ENCODE measurements at places on chromosomes 5 and 9.

DNA sequence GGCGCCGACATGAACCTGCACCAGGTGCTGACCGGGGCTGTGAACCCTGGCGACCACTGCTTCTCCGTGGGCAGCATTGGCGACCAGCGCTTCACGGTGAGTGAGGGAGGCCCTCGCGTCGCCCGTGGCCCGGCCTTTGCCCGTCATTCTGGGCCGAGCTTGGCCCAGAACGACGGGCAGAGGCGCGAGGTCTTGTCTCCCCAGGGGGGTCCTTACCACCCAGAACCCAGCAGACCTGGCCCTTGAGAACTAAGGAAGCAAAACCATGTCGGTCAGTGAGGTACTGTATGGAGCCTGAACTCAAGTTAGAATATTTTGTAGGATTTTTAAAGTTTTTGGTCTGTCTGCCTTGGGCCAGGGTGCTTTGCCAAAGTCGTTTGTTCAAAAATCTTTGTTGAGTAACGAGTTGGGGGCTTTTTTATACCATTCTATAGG, 691 bp downstream of the DMXL1 start:
- no peak for DNase-seq

- no peak for DNase-seq
Observed at GRCh38 chr5:170560938-170561337, 57.1 kb downstream of the KCNIP1 start.

DNA sequence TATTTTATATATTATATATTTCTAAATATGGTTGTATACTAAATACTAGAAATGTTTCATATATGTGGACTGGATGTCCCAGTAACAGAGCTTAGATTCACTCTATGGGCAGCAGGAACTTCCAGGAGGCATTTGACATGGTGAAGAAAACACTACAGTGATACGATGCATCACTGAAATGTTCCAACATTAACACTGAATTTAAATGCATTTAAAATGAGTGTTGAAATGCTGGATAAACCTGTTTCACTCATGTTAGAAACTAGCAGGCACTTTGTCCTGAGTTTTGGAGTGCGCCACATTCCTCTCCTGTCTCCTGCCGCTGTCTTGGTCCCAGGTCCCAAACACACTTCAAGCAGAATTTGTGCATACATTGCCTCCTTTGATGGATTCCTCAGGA, 237.8 kb upstream of the NFIL3 start:
- DNase-seq, result no peak

DNA sequence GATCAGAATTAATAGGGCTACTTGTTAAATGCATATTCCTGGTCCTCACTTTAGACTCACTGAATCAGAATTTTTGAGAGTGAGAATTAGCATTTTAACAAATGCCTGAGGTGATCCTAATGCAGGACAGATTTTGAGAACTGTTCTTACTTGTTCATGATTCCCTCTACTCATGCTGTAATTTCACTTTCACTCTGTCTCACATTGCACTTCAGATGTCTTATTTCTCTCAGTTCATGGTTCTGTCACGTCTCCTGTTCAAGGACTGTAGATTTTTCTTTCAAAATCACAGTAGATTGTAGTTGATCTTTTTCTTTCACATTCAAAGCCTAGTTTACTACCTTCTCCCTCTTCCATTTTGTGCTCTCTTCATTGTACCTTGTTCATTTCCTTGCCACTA, 54.3 kb downstream of the ADGRV1 start:
- DNase-seq, result no peak

DNA sequence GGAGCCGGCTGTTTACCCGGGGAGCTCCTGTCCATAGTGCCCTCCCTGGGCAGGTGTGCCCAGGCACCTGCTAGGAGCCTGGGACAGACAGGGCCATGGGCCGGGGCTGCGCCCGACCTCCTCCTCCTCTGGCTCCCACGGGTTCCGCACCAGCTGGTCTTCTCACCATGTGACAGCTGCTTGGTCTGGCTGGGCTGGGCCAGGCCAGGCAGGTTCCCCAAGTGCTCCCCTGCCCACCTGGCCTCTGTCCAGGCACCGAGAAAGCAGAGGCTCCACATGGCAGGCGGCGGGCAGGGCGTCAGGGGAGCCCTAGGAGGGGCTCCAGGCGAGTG, 60.0 kb downstream of the OLFM1 start:
- DNase-seq, result no peak

- no peak for DNase-seq
Observed at GRCh38 chr9:120592210-120592609, 12.2 kb upstream of the CDK5RAP2 start.

- no peak for DNase-seq
Observed at GRCh38 chr9:88872192-88872946, 118.9 kb upstream of the S1PR3 start.

DNA sequence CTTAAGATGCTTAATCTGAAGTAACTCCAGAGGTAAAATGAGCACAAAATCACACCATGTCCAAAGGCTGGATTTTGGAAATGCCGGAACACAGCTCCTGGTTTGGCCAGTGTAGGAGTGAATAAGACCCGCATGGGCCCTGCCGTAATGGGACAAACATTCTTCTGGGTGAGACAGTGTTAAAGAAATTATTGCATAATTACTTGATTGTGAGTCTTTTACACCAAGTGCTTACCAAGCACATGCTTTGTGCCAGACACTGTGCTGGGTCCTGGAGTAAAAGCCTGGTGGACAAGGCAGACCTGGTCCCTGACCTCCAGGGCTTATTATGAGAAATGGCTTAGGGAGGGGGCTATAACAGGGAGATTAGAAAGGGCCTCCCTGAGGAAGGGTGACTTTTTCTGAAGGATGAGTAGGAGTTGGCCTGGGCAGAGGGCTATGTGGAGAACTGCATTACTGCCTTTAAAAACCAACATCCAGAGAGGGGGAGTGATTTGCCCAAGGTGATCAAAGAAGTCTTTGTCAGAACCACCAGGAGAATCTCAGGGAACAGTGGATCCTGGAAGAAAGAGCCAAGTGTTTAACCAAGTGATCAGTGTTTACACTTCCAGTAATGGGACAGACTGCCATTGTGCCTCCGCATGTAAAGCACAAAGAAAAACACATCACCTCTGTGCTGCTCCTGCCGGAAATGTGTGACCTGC, 3.5 kb downstream of the PDE6A start:
- no peak for DNase-seq

GRCh38 chr9:16221366-16221765, 649.1 kb downstream of the BNC2 start:
- no peak for DNase-seq

GRCh38 chr5:66769839-66770617, 173.8 kb downstream of the MAST4 start:
- DNase-seq, result no peak

- DNase-seq, result no peak
Observed at GRCh38 chr5:58505971-58506640, 14.9 kb downstream of the GAPT start.

DNA sequence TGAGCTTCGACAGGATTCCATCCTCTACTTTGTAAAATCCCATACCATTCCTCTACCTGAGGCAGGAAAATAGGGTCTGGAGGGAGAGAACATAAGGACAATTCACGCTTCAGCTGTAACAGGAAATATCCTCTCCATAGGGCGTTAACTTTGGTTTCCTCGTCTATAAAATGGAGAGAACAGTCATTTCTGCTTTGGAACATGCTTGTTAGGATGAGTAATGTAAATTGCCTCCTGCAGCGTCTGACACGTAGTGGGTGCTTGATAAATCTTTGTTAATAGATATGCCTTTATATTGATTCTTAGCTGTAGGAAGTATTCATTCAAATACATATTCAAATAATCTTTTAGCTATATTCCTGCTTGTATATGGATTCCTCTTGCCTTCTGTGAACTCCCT, 711 bp upstream of the SUB1 start:
- DNase-seq, result no peak

DNA sequence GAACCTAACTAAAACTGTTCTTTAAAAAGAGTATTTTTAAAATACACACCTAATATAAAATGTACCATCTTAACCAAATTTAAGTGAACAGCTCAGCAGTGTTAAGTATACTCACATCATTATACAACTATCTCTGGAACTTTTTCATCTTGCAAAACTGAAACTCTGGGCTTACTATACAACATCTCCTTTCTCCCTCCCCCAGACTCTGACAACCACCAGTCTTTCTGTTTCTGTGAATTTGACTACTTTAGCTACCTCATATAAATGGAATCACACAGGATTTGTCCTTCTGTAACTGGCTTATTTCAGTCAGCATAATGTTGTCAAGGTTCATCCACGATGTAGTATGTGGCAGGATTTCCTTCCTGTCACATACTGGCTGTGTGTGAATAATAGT, 93.5 kb downstream of the FOXD1 start:
- DNase-seq, result no peak

- DNase-seq, result no peak
Observed at GRCh38 chr9:136191099-136191959, 13.6 kb downstream of the LHX3 start.

GRCh38 chr5:130158036-130158435, 253.8 kb downstream of the CHSY3 start:
- DNase-seq, result no peak

- no peak for DNase-seq
Observed at GRCh38 chr5:109713453-109713852, 23.7 kb downstream of the MAN2A1 start.

DNA sequence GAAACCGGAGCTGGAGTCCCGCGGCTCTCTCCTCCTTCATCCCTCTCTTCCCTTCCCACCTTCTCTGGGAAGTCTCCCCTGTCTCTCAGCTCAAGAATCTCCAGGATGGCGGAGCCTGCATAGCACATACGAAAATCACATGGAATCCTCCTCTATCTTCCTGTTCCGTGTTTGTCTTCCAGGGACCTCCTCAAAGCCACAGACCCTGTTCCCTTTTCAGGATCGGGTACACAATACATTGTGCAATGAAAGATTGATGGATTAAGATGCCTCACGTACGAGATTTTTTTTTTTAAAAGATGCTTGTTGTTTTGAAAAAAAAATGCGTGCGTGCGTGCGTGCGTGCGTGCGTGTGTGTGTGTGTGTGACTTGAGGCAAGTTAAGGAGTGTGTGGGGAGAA, 46.6 kb upstream of the OLFM1 start:
- no peak for DNase-seq

DNA sequence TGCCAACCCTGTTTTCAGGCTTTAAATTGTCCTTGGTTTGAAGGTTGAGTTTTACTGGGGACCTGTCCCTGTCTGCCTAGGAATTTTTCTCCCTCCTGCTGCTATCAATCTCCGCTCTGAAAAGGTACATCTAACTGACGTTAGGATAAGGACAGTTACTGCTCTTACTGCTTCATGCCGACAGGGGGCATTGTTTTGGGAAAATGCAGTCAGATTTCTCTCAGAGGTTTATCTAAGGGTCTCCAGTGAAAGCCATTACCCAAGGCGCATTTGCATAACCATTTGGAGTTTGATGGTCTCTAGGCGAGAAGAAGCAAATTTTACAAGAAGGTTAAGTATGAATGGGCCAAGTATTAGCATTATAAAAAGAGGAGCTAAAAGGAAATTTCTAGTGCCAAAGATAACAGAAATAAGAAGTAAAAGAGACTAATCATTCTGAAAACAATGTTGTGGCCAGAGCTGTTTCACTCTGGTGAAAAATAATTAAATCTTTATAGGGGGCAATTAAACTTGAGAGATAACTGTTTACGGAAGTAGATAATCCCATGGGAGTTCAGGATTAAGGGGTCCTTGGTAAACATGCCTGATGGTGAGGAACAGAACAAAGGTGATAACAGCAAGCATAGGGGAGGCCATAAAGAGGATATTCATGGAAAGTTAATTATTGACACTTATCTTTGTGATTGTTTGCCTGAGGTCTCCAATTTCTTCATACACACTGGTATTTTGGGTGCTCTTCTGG, 605.0 kb downstream of the MTRR start:
- no peak for DNase-seq

DNA sequence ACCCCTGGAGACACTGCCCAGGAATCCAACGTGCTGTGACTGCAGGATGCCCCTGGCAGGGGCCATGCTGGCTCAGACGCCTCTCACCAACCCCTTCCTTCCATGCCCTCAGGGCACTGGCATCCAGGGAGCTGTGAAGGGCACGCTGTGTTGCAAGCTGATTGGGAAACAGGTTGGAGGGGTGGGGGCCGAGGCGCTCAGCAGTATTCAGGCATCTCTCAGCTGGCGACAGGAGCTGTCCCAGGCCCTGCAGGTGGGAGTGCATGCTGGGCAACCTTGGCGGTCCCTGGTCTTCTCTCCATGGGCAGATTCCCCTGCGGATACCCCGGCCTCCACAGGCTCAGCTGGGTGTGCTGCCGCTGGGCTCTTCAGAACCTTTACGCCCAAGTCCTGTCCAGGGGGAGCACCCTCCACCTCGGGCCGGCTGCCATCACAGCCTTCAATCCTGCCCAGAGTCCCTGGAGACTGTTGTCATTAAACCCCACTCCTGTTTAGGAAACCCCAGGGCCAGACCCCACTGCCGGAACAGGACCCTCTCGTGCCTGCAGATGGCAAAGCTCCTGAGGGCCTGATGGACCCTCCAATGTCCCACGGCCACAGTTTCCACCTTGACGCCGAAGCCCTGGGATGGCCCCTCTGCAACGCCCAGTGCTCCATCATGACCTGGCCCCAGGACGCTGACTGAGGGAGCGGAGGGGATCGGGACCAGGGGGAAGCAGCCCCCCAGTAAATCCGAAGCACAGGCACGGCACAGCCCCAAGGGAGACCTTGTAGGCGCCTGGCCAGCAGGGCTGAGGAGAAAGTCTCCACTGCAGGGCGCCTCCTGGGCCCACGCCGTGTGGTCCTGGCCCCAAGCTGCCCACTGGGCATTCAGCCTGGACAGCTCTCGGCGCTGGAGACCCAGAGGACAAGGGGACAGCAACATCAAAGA, 9.3 kb downstream of the TPPP start:
- DNase-seq, result no peak

- no peak for DNase-seq
Observed at GRCh38 chr9:29211003-29211579, 1637.8 kb upstream of the C9orf72 start.

GRCh38 chr9:108486831-108487230, 369.0 kb downstream of the ACTL7B start:
- DNase-seq, result no peak

DNA sequence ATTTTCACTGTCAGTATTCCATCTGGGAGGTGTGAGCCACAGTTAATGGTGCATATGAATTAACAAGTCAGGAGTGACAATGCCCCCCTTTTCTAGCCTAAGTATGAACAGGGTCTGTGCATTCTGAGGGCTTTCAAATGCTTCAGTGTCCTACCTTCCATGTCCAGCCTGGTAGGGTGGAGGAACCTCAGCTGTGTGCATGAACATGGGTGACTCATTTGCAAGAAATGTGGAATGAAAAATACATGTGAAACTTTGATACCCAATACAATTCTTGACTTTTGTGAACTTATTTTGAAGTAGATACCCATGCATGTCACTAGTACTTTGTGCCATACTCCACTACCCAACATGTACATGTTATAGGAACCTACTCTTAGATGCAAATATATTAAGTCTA, 375.8 kb downstream of the SEMA5A start:
- DNase-seq, result no peak

DNA sequence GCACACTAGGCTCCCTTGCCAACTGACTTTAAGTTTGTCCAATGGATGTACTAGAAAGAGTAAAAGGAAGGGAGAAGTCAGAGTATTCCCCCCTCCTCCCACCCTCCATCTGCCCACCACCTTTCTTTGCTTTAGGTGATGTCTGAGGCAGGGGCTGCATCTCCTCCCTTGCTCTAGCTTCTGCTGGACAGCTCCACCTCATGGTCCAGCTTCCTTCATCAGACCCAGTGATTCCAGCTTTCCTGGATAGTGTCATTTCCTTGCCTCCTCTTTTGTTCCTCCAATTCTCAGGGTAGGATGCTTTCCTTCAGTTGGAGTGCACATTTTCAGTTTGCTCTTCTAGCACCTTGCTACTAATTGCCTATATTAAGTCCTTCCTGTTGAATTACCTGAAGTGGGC, 67.4 kb downstream of the RAD23B start:
- DNase-seq, result no peak

GRCh38 chr5:10633271-10634049, 69.6 kb downstream of the ANKRD33B start:
- DNase-seq, result no peak

- DNase-seq, result no peak
Observed at GRCh38 chr5:95044096-95044495, 240.8 kb downstream of the MCTP1 start.

All from NCI-H1436 treated with DMSO at 0.1 percent for 48 hours (cell line).